ENCODE measurements at places on chromosomes 1 and 21. TPM values are rescaled to one million over a fixed set of nuclear protein-coding genes. Genes with fewer than 3 reads are reported as not detected.
A peak's percentile ranks its signal among the peaks of the same experiment; 100 is the strongest.

GRCh38 chr1:54287801-54288211, 87.8 kb downstream of the MRPL37 start:
- peak; percentile 63 for DNase-seq

DNA sequence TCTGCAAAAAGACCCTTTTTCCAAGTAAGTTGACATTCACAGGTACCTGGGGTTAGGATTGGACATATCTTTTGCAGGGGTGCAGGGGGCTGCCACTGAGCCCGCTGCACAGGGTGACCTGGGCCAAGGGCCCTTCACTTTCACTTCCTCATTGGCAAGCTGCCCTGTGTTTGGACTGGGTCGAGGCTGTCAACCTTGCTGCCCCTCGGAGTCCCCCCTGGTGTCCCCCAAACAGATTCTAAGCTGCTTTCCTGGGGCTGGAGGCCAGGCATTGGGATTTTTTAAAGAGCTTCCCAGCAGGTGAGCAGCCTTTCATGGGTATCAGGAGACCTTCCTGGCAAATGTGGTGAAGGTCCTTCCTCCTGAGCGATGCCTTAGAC, 7.9 kb upstream of the UMODL1 start:
- DNase-seq: no peak

DNA sequence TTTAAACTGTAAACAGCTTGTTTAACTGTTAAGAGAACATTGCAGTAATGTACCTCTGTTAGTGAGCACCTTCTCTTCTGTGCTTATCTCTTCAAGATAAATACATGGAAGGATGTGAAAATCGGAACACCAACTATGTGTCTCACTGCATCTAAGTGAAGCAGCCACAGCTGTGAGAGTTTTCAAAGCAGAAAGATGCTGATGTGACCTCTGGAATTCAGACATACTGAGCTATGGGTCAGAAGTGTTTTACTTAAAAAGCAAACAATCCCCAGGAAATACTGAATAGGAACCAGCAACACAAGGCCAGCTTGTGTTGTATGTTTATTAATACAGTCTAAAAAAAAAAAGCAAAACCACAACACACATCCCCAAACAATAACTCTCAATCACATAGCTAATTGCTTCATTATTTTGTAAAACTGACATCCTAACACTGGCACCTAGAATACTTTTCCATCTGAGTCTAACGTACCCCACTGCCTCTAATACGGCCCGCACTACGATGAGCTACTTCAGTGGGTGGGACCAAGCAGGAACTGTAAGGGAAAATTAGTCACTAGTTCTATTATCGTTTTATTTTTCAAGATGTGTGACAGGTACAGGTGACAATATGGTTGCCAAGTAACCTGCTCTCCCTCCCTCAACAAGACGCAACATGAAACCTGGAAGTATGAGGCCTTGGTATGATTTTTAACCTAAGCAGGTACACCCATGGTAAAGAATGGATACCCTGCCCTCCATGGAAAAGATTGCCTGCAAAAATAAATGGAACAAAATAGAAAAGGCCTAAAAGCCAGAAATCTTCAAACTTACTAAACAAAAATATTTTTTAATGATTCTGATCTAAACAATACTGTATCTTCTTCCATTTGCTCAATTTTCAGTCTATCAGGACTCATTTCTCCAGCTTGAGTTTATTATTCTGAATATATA, 13.9 kb downstream of the ERRFI1 start:
- DNase-seq: no peak

DNA sequence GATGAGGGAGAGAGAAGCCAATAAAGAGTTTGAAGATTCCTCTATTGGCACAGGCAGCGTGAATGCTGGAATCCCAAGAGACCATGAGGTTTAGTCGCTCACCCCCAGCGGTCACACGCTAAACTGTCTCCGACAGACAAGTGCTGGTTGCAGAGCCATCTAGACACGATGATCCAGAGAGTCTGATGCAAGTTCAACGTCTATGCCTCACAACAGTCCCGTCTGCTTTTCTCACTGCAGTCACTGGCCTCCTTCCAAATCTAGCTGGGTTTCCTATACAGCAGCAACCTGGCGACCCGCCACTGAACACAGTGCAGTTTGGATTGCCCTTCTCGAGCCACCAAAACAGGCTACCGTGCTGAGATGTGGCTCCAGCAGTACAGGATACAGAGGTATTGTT, 98.6 kb upstream of the KRTAP19-8 start:
- DNase-seq: no peak

DNA sequence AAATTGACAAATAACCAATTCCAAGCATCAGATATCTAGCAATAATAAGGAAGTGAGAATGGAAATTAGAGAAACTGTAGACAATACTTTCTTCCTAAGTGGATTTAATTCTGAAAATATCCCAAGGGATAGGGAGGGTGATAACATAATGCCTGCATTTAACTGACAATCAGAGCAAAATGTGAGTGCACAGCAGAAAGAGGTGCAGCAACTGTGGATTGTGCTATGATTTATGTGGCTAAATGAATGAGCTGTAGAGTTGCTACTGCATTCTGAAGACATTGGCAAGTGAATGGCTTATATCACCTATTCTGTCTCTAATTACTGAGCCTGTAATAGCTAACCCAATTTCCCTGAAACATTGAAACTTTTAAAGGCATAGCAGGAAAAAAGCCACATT, 39.0 kb downstream of the OLFM3 start:
- no peak for DNase-seq

DNA sequence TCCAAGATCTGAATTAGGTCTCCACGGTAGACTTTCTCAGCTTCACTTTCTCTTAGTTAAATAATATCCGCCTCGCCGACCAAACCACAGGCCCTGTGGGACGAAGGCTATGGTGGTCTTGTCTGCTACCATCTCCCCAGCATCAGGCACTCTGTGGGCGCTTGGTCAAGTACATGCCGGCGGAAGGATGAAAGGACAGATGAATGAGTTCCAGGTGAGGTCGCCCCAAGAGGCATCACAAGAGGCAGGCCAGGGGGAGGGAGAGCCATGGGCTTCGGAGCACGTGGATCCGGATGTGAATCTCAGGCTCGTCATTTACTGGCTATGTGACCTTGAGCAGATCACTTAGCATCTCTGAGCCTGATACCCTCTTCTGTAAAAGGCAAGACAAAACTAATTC, 33.5 kb downstream of the ECE1 start:
- no peak for DNase-seq

DNA sequence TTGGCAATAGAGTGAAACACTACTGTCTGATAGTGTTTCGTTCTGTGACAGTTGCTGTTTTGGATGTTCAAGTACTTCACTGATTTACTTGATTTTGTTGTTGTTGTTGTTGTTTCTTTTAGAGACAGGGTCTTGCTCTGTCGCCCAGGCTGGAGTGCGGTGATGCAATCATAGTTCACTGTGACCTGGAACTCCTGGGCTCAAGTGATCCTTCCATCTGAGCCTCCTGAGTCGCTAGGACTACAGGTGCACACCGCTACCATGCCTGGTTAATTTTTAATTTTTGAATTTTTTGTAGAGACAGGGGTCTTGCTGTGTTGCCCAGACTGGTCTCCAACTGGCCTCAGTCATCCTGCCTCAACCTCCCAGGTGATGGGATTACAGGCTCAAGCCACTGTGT, 2.3 kb downstream of the ATF6 start:
- no peak for DNase-seq

DNA sequence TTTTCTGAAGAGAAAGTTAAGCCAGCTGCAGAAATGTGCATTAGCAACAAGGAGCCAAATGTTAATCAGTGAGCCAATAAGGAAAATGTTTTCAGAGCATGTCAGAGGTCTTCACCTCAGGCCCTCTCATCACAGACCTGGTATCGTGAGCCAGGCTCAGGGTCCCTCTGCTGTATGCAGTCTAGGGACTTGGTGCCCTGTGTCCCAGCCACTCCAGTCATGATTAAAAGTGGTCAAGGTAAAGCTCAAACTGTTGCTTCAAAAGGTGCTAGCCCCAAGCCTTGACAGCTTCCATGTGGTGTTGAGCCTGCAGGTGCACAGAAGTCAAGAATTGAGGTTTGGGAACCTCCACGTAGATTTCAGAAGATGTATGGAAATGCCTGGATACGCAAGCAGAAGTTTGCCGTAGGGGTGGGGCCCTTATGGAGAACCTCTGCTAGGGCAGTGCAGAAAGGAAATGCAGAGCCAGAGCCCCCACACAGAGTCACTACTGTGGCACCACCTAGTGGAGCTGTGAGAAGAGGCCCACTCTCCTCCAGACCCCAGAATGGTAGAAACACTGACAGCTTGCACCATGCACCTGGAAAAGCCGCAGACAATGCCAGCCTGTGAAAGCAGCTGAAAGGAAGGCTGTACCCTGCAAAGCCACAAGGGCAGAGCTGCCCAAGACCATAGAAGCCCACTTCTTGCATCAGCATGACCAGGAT, 1128.7 kb downstream of the AMY1C start:
- no peak for DNase-seq

MAP1LC3C gene
- not detected for total RNA-seq

S100A14 gene
- total RNA-seq: not detected

NEXN gene
- total RNA-seq: 61.2 TPM
